ENCODE measurements at places on chromosomes 4 and X. TPM values are rescaled to one million over a fixed set of nuclear protein-coding genes. Genes with fewer than 3 reads are reported as not detected.

The RS1 gene
- polyA plus RNA-seq = 0.44 TPM

The TRAM1L1 gene
- 12.3 TPM for polyA plus RNA-seq

The PUDP gene
- 13.6 TPM for polyA plus RNA-seq

The UGT2B15 gene
- polyA plus RNA-seq = 2.8 TPM

The DUX4 gene
- polyA plus RNA-seq = 0.51 TPM

The PDGFRA gene
- polyA plus RNA-seq = 70.5 TPM

The NAP1L3 gene
- 25.4 TPM for polyA plus RNA-seq

The IL13RA1 gene
- polyA plus RNA-seq = 37.4 TPM

The ERAS gene
- 0.17 TPM for polyA plus RNA-seq

DNA sequence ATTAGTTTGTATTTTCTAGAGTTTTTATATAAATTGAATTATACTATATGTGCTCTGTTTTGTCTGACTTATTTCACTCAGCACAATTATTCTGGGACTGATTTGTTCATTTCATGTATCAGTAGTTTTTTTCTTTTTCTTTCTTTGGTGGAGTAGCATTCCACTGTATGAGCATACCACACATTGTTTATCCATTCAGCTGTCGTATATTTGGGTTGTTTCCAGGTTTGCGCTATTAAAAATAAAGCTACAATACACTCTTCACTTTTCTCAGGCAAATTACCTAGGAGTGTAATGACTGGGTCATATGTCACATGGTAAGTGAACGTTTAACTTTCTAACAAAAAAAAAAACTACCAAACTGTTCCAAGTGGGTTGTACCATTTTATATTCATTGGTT lies 9.6 kb upstream of the OTUD4 start:
- DNase-seq = no peak

- DNase-seq = no peak
Observed at GRCh38 chr4:173001571-173001970, 167.0 kb upstream of the GALNT7 start.

- DNase-seq = no peak
Observed at GRCh38 chr4:188218392-188218791, 79.2 kb downstream of the TRIML1 start.

DNA sequence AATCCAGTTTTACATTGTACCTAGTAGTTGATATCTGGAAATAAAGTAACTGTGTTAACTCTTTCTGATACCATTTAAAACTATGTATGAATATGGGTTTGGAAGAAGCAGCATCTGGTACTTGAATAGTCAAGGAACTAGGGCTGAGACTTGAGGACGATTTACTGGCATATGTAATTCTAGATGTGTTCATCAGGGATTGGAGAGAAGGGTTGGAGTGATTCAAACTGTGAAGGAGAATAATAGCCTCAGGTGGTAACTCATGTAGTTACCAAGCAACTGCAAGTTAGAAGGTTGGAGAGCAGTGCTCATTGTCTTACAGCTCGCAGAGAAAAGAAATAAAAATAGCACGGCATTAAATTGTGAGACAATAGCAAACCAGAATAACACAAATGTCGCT lies 29.5 kb upstream of the TXLNG start:
- no peak for DNase-seq

DNA sequence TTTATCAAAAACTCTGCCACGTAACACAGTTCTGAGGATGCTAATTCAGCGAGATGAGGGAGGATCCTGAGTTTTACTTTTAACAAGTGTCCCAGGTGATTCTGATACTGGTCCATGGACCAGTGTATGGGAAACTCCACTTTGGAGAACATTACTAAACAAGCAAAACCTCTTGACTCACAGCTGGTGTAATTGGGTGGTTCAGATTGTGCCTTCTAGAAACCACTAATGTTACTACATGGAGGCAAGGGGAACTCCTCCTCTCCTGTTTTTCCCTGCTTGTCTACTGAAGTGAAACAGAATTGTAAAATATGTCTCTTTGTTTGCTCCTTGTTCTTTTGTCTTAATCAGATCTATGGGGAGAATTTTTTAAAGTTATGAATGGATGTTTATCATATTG lies 62.6 kb downstream of the FRAS1 start:
- no peak for DNase-seq

- no peak for DNase-seq
Observed at GRCh38 chrX:50097071-50097470, 103.7 kb downstream of the AKAP4 start.

- DNase-seq = no peak
Observed at GRCh38 chr4:153618833-153619232, 65.2 kb upstream of the TLR2 start.

DNA sequence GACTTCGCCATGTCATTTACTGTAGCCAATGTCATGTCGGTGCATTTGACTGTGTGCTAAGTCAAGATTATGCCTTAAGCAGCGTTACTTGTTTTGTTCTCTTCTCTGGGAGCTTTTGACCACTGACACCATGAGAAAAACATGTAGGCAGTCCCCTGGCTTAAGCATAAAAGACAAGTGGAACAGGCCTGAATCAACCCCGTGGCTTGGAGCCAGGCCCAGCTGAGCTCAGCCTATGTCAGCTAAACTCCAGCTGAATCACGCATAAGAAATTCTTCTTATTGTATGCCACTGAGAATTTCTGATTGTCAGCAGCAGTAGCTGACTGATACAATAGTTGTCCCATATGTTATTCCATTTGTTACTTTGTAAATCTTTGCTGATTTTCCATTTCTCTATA lies 261.9 kb downstream of the CBLL2 start:
- DNase-seq = no peak

- no peak for DNase-seq
Observed at GRCh38 chrX:2732076-2732475, 19.8 kb upstream of the XG start.

- DNase-seq = no peak
Observed at GRCh38 chr4:94504545-94504944, 52.8 kb downstream of the PDLIM5 start.

DNA sequence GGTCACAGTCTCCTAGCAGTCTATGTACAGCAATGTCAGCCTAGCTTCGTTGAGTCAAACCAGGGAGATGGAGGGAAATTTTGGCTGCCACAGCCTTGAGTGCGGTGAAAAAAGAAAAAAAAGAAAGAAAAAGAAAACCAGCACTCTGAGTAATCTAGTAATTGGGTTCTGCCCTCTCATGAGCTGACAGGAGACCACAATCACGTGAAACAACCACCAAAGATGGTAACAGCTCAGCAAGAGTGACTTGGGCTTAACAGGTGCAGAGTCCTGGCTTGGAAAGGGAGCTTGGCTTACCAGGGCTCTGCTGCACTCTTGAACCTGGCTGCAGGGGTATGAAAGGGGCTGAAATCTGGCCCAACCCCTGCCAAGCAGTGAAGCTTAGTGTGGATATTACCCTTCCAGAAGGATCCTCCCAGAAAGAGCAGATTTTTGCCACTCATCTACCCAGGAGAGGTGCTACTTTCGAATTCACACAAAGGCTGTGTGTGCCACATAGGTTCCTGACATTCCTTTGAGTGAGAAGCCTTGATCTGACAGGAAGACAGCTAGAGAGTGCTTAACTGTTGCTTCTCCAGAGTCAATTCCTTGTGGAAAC lies 350.3 kb downstream of the PTTG2 start:
- no peak for DNase-seq

GRCh38 chr4:139554642-139554892 lies 1.5 kb downstream of the SETD7 start:
- no peak for DNase-seq

- DNase-seq = no peak
Observed at GRCh38 chrX:154485150-154486051, 1.0 kb downstream of the UBL4A start.

DNA sequence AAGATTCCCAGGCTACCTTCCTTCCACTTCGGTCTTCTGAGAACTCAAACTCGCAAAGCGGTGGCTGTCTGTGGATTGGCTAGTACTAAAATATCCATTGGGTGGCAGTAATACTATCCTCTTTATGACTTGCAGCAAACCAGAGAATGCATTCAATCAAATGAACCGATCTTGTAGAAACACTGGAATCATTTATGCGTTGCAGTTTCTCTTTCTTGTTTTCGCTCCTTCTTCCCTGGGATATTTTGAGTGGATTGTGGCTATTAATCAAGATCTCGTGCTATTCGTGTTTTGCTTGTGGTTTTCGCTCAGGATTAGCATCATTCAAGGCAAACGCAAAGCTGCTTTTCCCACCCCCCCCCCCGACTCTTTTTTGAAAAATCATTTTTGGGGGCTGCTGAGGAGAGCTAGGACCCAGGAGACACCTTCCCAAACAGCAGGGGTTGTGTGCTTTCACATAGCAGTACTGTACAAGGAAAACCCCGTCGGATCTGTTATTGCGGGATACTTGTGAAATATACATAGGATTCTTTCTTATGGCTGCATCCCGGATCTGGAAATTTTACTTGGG lies at the start of gene IL1RAPL1:
TSS of gene IL1RAPL1 (plus strand) at position 466 of the 571 bp plus-strand sequence.
- DNase-seq = no peak

- DNase-seq = no peak
Observed at GRCh38 chrX:113260474-113260873, 419.8 kb upstream of the AMOT start.

DNA sequence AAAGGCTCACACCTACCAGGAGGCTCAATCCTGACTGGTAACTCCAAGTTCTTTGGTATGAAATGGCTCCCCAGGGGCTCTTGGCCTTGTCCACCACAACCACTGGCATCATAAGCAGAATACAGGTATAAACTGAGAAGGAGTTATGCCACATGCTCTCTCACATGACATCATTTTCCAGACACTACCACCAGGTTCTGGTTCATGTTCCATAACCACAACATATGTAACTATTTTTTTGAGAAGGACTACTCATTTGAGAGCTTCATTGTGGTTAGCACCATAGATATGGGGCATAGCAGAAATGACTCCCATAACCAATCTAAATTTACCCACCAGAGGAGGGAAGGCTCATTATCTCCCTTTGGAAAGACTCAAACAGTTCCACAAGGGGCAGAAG lies 19.6 kb downstream of the PRDM5 start:
- no peak for DNase-seq

GRCh38 chr4:127672111-127672510 lies 39.4 kb downstream of the INTU start:
- DNase-seq = no peak

- no peak for DNase-seq
Observed at GRCh38 chr4:150641612-150642011, 59.7 kb downstream of the MAB21L2 start.

DNA sequence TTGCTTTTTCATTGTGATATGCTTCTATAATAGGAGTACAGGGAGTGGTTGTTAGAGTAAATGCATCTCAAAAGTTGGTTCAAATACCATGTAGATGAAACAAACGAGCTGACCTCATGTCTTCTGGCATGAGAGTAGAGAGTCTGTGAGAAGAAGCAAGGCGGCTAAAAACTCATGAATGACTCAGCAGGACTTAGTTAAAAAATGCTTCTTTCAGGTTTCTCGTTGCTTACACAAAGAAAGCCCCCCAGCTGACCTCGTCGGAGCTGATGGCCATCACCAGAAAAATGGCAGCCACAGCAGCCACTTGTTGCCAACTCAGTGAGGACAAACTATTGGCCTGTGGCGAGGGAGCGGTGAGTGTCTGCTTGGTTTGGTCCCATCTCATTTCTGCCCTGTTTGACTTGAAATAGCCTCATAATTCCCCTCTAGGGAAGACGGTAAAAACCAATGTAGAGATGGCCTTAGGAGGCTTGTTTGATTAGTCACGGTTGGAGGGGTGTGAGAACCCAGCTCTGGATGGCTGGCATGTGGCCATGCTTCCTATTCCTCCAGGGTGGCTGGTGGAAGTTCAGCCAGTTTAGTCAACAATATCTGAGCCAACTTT lies 14.5 kb downstream of the AFP start:
- DNase-seq = no peak

All from right lung (tissue), 10 donors.